ENCODE measurements at places on chromosomes 13 and 19. TPM values are rescaled to one million over a fixed set of nuclear protein-coding genes. Genes with fewer than 3 reads are reported as not detected.

TEX26 gene
- total RNA-seq = not detected

ZFP82 gene
- total RNA-seq = 8.0 TPM

DNA sequence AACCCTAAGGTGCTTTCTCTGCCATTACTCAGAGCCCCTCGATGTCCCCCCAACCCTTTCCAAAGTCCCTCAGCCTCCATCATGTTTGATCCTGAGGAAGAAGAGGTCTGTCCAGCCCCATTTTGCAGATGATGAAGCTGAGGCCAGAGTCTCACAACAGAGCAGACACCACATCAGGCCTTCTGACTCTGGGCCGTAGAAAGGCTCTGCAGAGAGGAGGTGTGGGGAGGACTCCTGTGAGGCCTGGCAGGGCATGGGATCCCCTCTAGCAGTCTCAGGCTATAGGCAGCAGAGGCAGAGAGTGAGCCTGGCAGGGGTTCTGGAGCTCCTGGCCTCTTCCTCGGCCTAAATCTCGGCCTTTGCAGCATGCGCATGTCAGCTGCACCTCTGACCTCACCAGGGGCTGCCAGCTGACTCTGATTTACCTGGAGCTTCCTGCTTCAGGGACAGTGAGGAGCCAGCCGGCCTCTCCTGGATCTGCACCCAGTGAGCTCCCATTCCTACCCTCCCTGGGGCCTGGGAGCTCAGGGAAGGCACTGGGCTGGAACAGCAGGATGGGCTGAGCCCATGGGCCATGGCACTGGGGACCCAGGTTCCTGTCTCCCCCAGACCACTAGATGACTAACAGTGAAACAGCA lies 41.7 kb upstream of the VSTM2B start:
- no peak for ATAC-seq

DNA sequence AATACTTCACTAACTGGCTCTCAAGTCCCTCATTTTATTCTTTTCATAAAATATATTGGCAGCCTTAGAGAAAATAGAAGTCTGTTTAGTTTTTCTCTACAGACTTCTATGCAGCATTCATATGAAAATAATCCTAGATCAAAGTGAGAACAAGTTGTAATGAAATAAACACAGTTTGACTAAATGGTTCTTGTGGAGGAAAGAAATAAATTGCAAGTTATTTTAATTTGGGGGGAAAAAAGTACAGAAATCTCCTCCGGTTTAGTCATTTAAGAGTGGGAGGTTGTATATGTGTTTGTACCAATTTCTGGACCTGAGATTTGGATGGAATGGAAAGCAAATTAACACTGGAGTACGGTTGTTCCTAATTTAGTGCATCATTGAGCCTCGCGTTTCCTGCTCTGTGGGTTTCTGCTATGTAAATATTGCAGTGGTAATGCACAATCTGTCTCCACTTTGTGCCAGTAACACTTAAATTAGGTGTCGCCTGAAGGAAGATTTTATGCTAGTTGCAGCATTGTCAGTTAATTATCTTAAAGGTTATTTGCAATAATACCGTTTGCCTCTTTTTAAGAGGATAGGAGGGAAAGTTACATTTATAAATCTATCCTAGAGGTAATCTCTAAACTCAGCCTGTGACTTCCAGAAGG lies 100.2 kb downstream of the ZIC5 start:
- no peak for ATAC-seq

DNA sequence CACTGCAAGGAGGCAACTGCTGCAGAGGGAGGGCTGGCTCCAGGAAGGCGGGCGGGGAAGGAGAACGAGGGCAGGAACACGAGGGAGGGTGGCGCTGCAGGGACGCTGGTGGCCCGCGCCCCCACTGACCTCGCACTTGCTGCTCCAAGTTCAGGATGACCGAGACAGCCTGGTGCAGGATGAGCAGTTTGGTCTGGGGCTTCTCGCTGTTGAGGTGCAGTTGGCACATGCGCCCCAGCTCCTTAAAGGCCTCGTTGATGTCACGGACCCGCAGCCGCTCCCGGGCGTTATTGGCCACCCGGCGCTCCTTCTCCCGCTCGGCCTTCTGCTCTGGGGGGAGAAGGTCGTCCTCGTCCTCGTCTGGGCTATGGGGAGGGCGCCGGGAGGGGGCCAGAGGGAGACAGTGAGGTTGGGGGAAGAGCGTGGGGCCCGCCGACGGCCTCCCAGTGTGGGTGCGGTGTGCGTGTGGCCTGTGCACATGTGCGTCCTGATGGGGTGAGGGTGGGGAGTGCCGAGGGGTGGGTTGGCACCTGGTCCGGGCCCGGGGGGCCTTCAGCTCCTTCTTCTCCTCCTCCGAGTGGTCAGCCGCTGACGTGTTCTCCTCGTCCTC lies 10.0 kb upstream of the UQCR11 start:
- ATAC-seq = no peak

All from gastroesophageal sphincter (tissue), 4 donors.